ENCODE measurements at places on chromosomes 2 and 18.

GRCh38 chr18:27843783-27844777 is 332.9 kb downstream of the CDH2 start:
- DNase-seq: no peak

DNA sequence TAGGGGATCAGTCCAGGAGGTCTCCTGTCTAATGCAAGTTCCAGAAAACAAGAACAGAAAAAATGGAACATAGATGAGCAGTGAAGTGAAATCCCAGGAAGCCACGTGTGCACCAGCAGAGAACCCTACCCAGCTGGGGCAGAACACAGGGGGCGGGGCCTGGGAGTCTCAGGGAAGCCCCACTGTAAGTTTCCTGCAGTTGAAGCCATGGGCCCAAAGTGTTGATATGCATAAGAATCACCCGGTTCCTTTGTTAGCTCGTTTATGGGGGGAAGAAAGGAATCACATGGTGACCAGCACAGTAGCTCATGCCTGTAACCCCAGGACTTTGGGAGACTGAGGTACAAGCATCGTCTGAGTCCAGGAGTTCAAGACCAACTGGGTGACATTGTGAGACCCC is 131.3 kb downstream of the INO80D start:
- no peak for DNase-seq

DNA sequence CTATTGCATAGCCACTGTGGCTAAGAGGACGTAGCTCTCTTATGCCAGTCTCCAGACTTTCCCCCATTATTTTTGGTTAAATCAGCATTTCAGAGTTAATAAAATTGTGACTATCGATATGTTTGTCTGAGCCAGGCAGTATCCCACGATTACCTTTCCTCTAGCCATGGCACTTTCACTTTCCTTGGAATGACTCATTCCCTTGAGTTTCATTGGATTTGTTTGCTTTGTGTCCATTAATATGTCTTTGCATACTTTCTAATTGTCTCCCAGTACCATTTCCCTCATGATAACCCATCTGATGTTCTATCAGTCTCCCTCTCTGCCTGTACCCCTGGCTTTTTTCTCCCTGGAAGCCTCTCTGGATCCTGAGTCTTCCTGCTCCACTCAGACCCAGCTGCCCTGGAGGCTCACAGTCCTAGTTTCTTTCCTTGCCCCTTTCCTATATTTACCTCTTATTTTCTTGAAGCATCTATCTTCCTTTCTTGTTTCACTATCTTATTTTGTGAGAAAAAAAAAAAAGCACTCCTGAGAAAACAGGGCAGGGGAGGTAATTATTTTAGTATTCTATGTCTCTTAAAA is 126.1 kb downstream of the MTX2 start:
- no peak for DNase-seq

- no peak for DNase-seq
Measured at GRCh38 chr2:110955556-110955955, 165.2 kb upstream of the BCL2L11 start.

- no peak for DNase-seq
Measured at GRCh38 chr2:23121968-23122648, 262.9 kb upstream of the KLHL29 start.

GRCh38 chr2:120580709-120581108 is 155.0 kb upstream of the GLI2 start:
- no peak for DNase-seq

- no peak for DNase-seq
Measured at GRCh38 chr18:26052505-26052904, 37.9 kb downstream of the SS18 start.

- no peak for DNase-seq
Measured at GRCh38 chr18:24853076-24853475, 392.6 kb downstream of the HRH4 start.

GRCh38 chr2:181785691-181786344 is 105.5 kb upstream of the NEUROD1 start:
- DNase-seq: no peak

- DNase-seq: peak; percentile 6
Measured at GRCh38 chr2:5365871-5366461, 326.2 kb upstream of the SOX11 start.

GRCh38 chr2:214174563-214174962 is 236.3 kb upstream of the VWC2L start:
- DNase-seq: no peak

DNA sequence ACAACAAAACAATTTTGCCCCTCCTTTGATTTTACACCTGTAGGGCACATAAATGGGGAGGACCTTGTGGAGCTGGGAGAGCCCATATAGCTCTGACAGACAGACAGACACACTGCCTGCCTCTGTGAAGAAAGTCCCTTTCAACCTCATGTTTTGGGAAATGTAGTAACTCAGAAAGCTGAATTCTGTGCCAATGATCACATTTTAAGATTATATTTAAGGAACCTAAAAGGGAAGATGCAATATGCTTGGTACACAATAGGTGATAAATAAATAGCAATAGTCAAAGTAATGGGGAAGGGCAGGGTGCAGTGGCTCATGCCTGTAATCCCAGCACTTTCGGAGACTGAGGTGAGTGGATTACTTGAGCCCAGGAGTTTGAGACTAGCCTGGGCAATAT is 446.4 kb upstream of the ID2 start:
- no peak for DNase-seq

DNA sequence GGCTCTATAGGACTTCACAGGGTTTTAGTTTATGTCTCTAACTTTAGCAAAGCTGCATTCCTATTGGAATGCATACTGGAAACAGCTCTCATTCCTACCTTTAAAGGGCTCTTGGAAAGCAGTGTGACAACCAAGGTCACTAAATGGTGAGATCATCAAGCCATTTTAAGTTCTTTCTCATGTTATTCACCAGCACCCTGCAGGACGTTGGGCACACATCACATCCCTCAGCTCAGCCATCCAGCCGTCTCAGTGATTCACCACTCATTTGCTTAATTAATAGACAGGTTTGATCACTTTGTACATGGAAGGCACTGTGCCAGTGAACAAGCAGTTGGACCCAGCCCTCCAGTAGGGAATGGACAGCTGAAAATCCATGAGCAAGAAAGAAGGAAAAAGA is 32.2 kb upstream of the RBM44 start:
- DNase-seq: no peak
